SJSA1 (cell line): ENCODE measurements at places on chromosomes 2 and 18. TPM values are rescaled to one million over a fixed set of nuclear protein-coding genes. Genes with fewer than 3 reads are reported as not detected.

Gene TRIM43
- total RNA-seq: not detected in 2 replicates

Gene SLC14A1
- 5.1 and 7.8 TPM in 2 replicates for total RNA-seq

Gene PNKD
- total RNA-seq: 57.7 and 63.2 TPM in 2 replicates

DNA sequence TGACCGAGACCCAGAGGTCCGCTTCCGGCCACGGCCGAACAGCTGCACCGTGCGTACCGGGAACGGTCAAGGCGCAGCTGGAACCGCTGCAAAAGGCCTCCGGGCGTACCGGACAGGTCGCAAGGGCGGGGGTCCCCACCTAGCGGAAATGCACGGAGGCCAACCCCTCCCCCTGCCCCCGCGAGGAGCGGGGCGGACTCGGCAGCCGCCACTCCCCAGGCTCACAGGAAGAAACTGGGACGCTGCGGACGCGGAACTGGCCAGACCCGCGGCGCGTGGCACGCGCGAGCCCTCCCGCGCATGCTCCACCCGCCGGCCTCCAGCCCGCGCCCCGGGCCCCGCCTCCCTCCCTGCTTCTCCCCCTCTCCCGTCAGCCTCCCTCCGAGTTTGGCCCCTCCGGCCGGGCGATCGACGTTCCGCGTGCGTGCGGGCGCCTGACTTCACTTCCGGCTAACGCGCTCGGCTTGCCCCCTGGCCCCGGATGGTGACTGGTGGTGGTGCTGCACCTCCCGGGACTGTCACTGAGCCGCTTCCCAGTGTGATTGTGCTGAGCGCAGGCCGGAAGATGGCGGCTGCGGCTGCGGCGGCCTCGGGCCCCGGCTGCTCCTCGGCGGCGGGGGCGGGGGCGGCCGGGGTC is at the start of gene BIRC6:
BIRC6 (plus strand) TSS at position 343 of the 637 bp plus-strand sequence; CDS start at position 482, 139 bp downstream.
- peak within 1 kb of the TSS; percentile 95 for H3K4me3 ChIP-seq
- peak; percentile 99 for DNase-seq
- H3K4me1 ChIP-seq: peaks cover 10% of the 10 kb centered on the region
- peaks cover 30% of the 10 kb centered on the region for H3K36me3 ChIP-seq

- DNase-seq: no peak
- no peak overlapping the region for H3K4me3 ChIP-seq
- H3K36me3 ChIP-seq: 0 out of 2 replicates have a peak, but pooled peaks cover 4% of the 10 kb centered on the region
- H3K27me3 ChIP-seq: no peaks in the 10 kb centered on the region
- H3K4me1 ChIP-seq: peaks cover 30% of the 10 kb centered on the region
These were observed 12.5 kb downstream of the SPTBN1 start for GRCh38 chr2:54468673-54469072.

GRCh38 chr2:224997802-224998201 is 44.5 kb downstream of the DOCK10 start:
- DNase-seq: no peak
- H3K27ac ChIP-seq: no peak overlapping the region

DNA sequence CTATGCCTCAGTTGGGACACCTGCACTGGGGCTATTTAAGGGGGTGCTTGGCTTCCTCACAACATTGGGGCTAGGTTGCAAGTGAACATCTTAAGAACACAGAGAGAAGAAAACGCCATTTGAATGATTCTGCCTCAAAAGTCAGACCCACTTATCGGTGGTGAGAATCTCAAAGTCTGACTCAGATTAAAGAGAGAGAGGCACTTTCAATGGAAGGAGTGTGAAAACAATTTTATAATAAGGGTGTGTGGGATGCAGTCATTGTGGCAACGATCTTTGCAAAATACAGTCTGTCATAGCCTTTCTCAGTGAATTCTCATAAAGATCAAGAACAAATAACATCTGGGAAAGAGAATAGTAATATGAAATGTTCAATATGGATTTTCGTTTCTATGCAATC is 41.8 kb downstream of the CCDC102B start:
- peaks cover 25% of the 10 kb centered on the region for H3K4me1 ChIP-seq
- no peak for DNase-seq
- H3K27ac ChIP-seq: no peak overlapping the region
- no peaks in the 10 kb centered on the region for H3K27me3 ChIP-seq
- no peaks in the 10 kb centered on the region for H3K36me3 ChIP-seq

GRCh38 chr2:148273158-148273691 is 252.3 kb downstream of the MBD5 start:
- no peak for DNase-seq
- H3K27ac ChIP-seq: no peak overlapping the region
- no peak overlapping the region for H3K4me3 ChIP-seq
- H3K4me1 ChIP-seq: peaks cover 7% of the 10 kb centered on the region
- H3K27me3 ChIP-seq: no peaks in the 10 kb centered on the region

DNA sequence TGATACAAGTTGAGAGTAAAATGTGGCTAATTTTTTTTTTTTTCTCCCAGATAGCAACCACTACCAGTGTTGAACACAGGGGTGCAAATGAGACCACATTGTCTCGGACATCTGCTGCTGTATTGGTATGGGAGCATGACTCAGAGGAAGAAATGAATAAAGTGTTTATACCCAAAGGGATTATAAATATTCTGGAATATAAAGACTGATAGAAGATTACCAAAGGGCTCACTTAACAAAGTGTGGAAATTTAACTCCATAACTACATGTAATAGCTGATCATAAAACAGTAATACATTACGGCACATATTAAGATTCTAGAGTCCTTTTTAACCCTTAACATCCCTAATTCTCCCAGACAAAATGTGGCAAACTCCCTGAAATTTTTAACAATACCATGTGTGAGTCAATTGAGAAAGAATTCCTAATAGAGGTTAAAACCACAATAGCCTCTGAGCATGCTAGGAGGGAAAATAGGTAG is 1023.0 kb upstream of the ACVR2A start:
- peaks cover 20% of the 10 kb centered on the region for H3K4me1 ChIP-seq
- peak overlapping the region; percentile 40 for H3K27ac ChIP-seq
- no peaks in the 10 kb centered on the region for H3K36me3 ChIP-seq
- no peak for DNase-seq

DNA sequence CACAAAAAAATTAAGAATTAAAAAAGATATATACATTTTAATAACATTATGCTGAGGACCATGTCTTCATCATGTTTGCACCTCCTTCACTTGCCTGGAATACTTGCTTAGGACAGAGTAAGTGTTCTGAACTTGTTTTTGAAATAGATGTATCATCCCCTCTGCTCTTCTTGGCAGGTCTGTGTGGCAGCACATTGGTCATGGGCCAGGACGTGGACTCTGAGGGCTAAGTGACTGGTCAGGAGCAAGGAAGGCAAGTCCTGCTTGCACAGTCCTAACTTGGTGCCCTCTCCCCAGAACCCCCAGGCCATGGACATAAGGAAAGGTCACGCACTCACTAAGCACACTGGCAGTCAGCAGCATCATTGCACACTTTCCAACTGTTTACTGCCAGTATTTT is 95.8 kb downstream of the PTPRM start:
- H3K4me1 ChIP-seq: no peaks in the 10 kb centered on the region; the same call in 1 of the 2 replicates
- H3K36me3 ChIP-seq: no peaks in the 10 kb centered on the region
- H3K4me3 ChIP-seq: no peak overlapping the region
- no peak overlapping the region for H3K27ac ChIP-seq
- H3K27me3 ChIP-seq: no peaks in the 10 kb centered on the region
- DNase-seq: no peak

DNA sequence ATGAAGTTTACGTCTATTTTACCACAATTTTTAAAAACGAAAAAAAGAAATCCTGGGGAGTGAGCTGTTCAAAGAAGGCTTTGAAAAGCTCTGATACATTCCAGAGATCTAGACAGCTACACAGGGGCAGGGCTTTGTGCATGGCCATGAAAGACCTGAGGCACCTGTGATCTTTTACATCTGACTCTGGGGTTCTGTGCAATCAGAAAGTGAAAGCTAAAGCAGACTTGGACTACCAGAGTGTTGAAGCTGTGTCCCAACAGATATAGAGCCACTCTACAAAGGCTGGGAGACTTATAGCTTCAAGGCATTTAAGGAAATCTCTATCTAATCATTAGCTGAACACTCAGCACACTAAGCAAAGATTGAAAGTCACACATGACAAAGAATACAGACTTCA is 34.1 kb downstream of the PARD6G start:
- no peaks in the 10 kb centered on the region for H3K4me1 ChIP-seq
- H3K27me3 ChIP-seq: no peaks in the 10 kb centered on the region
- no peak for DNase-seq
- H3K27ac ChIP-seq: no peak overlapping the region
- no peaks in the 10 kb centered on the region for H3K36me3 ChIP-seq

- H3K4me1 ChIP-seq: no peaks in the 10 kb centered on the region
- H3K27ac ChIP-seq: no peak overlapping the region
- no peaks in the 10 kb centered on the region for H3K27me3 ChIP-seq
- no peaks in the 10 kb centered on the region for H3K36me3 ChIP-seq
These were observed 57.0 kb downstream of the LYPD6 start for GRCh38 chr2:149387411-149387810.

GRCh38 chr2:8002765-8003393 is 679.0 kb upstream of the ID2 start:
- peaks cover 30% of the 10 kb centered on the region for H3K4me1 ChIP-seq
- no peak for DNase-seq
- no peak overlapping the region for H3K4me3 ChIP-seq
- no peaks in the 10 kb centered on the region for H3K36me3 ChIP-seq
- 0 out of 2 replicates have a peak overlapping the region, but pooled peaks have one; percentile 3 for H3K27ac ChIP-seq

DNA sequence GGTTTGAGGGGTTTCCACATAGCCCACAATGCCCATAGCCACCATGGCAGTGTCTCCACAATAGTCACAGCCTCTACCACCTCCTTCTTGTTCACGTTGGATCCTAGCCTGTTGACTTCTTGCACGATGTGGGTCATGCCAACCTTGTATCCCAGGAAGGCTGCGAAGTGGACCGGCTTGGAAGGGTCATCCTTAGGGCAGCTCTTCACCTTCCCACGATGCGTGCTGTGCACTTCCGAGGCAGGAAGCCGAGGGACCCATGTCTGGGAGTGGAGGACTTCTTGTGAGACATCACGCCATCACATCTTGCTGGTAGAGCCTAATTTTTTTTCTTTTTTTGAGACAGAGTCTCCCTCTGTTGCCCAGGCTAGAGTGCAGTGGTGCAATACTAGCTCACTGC is 144.6 kb upstream of the ASB18 start:
- H3K36me3 ChIP-seq: no peaks in the 10 kb centered on the region
- no peak for DNase-seq
- H3K27me3 ChIP-seq: no peaks in the 10 kb centered on the region; the same call in none of the 2 replicates
- H3K4me3 ChIP-seq: no peak overlapping the region
- H3K27ac ChIP-seq: no peak overlapping the region

GRCh38 chr2:160890667-160891352 is 269.4 kb upstream of the TANK start:
- H3K27ac ChIP-seq: no peak overlapping the region
- no peaks in the 10 kb centered on the region for H3K4me1 ChIP-seq
- H3K27me3 ChIP-seq: no peaks in the 10 kb centered on the region
- H3K36me3 ChIP-seq: no peaks in the 10 kb centered on the region

DNA sequence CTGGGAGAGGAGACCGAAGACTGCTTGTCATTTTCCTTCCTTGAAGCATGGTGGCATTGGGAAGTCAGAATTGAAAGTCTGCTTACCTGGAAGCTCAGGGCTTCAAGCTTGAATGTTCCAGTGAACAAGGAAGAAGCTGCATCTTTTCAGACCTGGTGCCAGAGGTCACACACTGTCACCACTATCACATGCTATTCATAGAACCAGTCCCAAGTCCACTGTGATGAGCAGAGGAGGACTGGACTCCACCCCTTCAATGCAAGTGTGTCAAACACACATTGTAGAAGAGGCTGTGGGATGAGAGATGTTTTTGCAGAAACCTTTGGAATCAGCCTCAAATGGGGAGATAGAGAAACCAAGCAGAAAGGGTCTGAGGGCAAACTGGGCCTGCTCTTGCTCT is 81.4 kb downstream of the LYPD1 start:
- peaks cover 7% of the 10 kb centered on the region for H3K4me1 ChIP-seq
- H3K36me3 ChIP-seq: no peaks in the 10 kb centered on the region
- DNase-seq: no peak
- H3K4me3 ChIP-seq: no peak overlapping the region
- H3K27me3 ChIP-seq: no peaks in the 10 kb centered on the region
- no peak overlapping the region for H3K27ac ChIP-seq
